ENCODE measurements at places on chromosomes 1 and 21.
A peak's percentile ranks its signal among the peaks of the same experiment; 100 is the strongest.

DNA sequence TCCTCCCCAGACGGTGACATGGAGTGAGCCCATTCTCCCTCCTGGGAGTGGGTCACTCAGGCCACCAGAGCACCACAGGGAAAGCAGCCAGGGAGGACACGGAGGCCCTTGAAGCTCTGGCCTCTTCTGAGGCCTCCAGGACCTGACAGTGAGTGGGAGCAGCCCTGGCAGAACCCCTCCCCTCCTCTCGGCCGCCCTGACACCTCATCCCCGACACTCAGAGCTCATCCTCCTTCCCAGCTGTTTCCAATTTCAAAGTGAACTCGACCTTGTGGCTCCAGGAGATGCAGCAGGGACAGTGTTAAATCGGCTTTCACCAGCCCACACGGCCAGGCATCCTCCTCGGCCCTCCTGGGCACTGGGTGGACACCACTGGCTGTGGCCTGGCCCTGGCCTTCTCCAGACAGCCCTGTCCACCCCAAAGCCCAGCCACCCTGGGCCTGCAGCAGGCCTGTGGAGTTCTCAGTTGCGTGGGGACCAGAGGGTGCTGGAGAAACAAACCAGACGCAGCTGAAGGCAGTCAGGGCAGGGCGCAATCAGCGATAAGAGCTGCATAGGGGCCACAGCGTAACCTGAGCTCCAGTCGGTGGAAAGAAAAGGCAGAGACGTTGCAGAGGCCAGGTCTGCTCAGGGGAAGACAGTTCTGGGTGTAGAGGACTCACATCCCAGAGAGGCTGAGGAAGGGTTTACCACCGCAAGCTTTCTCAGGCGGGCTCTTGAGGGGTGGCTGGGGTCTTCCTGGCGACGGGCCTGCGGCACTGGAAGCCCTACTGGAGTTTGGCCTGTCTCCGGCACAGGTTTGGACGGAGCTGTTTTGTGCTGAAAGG is 27.1 kb downstream of the FTCD start:
- DNase-seq = no peak

DNA sequence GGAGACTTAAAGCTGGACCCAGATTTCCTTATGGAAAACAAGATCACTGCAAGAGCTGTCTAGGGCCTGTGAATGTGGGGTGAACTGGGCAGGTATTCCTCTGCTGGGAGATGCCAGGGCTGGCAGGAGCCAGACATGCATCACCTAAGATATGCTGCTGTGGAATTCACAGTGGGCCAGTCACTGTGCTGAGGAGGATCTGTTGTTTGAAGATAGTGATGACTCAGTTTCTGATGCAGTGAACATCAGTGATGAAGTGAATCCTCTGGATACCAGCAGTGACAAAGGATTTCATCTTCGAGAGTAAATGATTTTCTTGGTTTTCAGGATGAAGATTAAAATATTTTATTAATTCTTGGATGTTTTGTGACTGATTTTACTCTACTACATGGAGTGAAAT is 29.9 kb upstream of the CAMSAP2 start:
- no peak for DNase-seq

- no peak for DNase-seq
Measured at GRCh38 chr1:18941221-18942141, 15.0 kb downstream of the IFFO2 start.

DNA sequence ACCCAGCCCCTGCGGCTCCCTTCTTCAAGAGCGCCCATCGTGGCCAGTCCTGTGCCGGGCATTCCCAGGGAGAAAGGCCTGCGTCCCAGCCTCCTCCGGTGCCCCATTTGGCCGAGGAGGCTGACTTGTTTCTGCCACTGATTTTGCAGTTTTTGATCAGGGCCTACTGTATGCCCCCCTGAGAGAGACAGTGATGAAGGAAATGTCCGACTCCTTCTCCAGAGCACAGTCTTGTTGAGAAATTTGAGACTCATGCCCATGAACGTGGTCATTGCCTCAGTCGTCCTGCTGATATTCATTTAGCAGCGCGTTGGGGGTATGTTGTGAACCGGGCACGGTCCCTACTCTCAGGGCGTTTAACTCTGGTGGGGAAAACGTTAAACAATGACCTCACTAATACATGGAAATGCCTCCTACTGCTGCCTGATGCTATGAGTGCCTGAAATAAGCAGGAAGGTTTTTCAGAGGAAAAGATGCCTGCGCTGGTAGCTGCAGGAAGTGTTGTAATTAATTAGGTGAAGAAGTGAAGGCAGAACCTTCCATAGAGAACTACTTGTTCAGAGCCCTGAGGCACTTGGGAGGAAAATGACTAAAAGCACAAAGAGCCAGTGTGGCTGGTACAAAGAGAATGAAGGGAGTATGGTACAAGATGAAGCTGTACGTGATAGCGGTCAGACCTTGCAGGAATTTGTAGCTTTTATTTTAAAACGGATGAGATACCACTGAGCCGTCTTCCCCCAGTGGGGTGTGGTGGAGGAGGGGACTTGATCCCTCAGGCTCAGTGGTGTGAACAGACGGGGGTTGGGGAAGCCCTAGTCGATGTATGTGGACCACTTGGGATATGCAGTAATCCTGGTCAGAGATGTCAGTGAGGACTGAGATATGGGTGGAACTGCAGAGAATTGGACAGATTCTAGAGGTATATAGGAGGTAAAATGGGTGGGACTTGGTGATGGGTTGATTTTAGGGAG is 730 bp downstream of the ZCCHC17 start:
- DNase-seq = no peak

- no peak for DNase-seq
Measured at GRCh38 chr1:214287884-214288283, 6.9 kb downstream of the SMYD2 start.

- DNase-seq = peak; percentile 3
Measured at GRCh38 chr1:16727190-16728111, 12.9 kb upstream of the RNU1-4 start.
